ENCODE measurements at places on chromosomes 12 and 14.

DNA sequence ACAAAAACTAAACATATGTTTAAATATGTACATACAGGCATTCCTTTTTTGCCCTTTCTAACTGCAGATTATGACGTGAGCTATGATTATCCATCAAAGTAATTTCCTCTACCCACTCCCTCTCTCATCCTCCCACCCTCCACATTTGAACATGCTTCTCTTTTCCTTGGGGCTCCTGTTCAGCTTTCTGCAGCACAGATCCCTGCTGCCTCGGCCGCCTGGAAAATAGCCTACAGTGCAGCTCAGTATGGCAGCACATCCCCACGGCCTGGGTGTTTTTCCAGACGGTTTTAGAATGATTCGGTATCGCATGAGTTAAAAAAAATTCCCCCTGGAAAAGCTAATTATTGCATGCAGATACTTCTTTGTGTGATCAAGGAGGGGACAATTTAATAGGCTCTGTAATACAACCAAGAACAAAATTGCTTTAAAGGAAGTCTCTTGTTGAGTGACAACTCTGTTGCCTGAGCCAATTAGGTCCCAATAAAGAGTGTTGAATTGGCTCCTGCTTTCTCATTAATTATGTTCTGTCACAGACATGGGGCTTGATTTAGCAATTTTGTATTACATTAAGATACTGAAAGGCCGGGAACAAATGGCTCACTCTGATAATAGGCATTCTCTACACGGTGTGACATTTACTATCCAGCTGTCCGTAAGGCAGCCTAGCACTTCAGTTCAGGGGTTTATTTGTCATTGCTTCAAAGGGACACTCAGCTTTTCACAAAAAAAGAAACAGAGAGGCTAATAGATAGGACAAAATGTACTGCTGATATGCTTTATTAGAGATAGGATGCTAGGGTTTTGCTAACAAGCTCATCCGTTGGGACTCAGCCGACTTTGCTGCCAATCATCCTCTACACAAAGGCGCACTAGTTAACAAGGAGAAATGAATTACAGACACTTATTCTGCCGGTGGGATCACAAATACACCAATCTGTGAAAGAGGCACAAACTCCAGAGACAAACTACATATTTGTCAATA, 285.8 kb upstream of the G2E3 start:
- DNase-seq: no peak

DNA sequence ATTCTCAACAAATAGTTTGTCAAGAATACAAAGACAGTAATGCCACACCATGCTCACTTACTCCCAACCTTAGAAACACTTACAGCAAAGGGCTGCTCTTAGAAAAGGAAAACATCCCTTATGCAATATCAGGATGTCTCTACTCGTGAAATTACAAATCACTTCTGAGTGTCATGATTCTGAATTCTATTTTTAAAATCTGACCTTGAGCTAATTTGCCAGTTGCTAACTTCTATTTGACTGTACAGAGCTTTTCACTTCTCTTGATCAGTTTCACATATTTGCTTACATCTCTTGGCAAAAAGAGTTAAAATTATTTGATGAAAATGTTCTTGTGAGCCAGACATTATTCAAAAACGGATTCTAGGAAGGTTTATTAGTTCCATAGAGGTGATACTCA, 136.7 kb upstream of the SLC35F4 start:
- DNase-seq: no peak

GRCh38 chr12:109625131-109625559, 51.6 kb downstream of the MVK start:
- no peak for DNase-seq

DNA sequence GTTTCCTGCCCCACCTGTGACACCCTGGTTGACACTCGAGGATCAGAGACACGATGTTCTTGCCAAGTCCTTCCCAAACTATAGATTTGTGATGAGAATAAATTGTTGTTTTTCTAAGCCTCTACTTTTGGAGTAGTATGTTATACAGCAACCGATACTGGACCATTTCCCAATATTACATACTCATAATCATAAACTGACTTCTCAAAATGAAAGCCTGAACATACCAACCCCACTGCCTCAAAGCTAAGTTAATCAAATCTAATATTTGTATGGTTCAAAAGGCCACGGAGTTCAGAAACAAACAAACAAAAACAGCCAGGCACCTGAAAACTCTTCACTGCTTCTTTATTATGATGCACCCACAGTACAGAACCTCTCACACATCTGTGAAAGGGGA, 52.3 kb upstream of the GPHB5 start:
- no peak for DNase-seq

GRCh38 chr12:11752403-11753149, 103.1 kb downstream of the ETV6 start:
- no peak for DNase-seq

Data from astrocyte of the cerebellum (primary cell).